ENCODE measurements at places on chromosomes 6 and 20.
A peak's percentile ranks its signal among the peaks of the same experiment; 100 is the strongest.

- DNase-seq = no peak
Measured at GRCh38 chr6:82906489-82906888, 159.2 kb downstream of the UBE3D start.

- DNase-seq = no peak
Measured at GRCh38 chr20:24118441-24119175, 130.0 kb upstream of the GGTLC1 start.

- DNase-seq = no peak
Measured at GRCh38 chr6:37232430-37233017, 25.0 kb upstream of the TBC1D22B start.

- DNase-seq = no peak
Measured at GRCh38 chr20:53331151-53331973, 262.3 kb downstream of the ZNF217 start.

- DNase-seq = no peak
Measured at GRCh38 chr6:24858177-24858653, 59.5 kb upstream of the ARMH2 start.

GRCh38 chr6:105779110-105779509 lies 307.0 kb upstream of the PRDM1 start:
- no peak for DNase-seq

GRCh38 chr6:12635813-12636212 lies 80.8 kb upstream of the PHACTR1 start:
- no peak for DNase-seq

- DNase-seq = peak; percentile 34
Measured at GRCh38 chr6:25889877-25890853, 16.1 kb upstream of the SLC17A3 start.

GRCh38 chr6:148846778-148847761 lies 100.2 kb downstream of the UST start:
- no peak for DNase-seq

GRCh38 chr20:19958219-19958618 lies 58.9 kb upstream of the NAA20 start:
- DNase-seq = no peak

GRCh38 chr20:41738604-41739206 lies 120.5 kb upstream of the CHD6 start:
- peak; percentile 30 for DNase-seq

DNA sequence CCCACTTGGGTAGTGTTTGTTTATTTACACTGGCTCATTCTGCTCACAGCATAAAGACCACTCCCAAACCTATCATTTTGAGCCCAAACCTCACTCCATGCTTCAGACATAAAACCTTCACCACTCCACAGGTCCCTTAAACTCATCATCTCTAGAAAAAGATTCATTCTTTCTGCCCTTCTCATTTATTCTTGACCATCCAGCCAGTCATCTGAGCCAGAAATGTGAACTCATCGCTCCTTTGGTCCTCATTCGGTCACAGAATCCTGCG lies 12.4 kb downstream of the TPMT start:
- no peak for DNase-seq

GRCh38 chr6:125486881-125487280 lies 185.1 kb upstream of the HDDC2 start:
- no peak for DNase-seq

DNA sequence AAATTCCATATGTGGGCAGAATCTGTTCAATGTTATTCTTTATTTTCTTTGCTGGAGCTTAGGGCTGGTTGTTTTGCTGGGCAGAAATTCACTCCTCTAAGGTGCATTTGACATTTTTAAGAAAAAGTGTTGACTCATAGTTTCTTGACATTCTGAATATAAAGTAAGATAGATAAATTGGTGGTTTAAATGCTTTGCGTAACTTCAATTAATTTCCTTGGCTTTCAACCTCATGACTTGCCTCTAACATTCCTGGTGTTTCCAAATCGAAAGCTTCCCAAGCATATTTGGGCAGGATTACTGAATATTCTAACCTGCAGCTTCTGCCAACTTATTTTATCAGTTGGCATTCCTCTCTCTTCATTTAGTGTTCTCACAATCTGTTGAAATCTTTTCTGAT lies 718.7 kb upstream of the ADGRB3 start:
- DNase-seq = no peak

- no peak for DNase-seq
Measured at GRCh38 chr20:6041808-6042265, 12.0 kb downstream of the LRRN4 start.

GRCh38 chr6:108502832-108503231 lies 57.9 kb upstream of the FOXO3 start:
- no peak for DNase-seq

DNA sequence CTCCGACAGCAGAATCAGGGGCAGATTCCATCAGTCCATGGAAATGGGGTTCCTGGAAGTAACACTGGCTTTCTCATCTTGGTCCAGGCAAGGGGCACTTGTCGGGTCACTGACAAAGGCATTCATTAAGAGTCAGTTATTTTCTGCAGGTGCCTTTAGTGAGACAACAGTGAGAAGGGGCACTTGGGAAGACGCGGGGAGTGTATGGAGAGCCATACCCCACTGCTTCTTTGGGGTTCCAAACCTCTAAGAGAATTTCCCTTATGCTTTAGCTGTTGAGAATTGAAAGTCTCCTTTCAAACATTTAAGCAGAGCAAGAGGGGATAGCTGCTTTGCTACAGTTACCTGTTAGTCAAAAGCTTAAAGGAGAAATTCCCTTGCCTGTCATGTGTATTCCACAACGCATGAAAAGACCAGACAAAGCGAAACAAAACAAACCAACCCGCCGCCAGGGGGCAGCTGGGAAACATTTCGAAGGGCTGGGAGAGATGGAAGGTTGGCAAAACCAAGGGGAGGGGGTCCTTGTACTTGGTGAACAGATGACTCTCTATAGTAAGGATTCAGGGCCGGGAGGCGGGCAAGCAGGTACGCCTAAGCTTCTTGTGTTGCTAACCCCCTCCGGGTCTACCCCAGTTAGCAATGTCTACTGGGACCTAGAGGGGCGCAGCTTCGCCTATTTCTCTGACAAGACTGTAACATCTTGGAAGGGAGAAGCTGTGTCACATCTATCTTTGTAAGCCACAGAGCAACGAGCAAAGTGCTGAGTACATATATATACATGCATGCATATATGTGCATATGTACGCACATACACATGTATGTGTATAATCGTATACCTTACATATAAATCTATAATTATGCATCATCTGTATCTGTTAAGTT lies 474.9 kb upstream of the AGPAT4 start:
- no peak for DNase-seq

GRCh38 chr20:3105256-3106137 lies 21.0 kb upstream of the AVP start:
- no peak for DNase-seq

- no peak for DNase-seq
Measured at GRCh38 chr6:39008737-39009136, 39.8 kb upstream of the GLP1R start.

- DNase-seq = no peak
Measured at GRCh38 chr6:158772851-158773371, 46.3 kb downstream of the EZR start.

DNA sequence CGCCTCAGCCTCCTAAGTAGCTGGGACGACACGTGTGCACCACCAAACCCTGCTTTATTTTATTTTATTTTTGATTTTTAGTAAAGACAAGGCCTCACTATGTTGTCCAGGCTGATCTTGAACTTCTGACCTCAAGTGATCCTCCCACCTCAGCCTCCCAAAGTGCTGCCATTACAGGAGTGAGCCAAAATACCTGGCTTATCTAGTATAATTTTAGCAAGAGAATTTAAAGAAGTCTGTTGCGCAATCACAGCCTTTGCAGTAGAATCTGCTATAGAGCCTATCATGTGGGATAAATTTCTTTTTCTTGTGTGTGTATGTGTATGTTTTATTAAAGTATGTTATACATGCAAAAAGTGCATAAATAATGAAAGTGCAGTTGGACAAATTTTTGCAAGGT lies 92.1 kb upstream of the ANKEF1 start:
- DNase-seq = no peak

GRCh38 chr6:158011980-158012566 lies 30.4 kb downstream of the SYNJ2 start:
- DNase-seq = no peak

GRCh38 chr6:32970413-32971241 lies 2.2 kb downstream of the BRD2 start:
- DNase-seq = peak; percentile 74

- no peak for DNase-seq
Measured at GRCh38 chr6:32462609-32463008, 22.9 kb downstream of the HLA-DRA start.

- DNase-seq = peak; percentile 29
Measured at GRCh38 chr6:13336553-13336952, 8.2 kb upstream of the TBC1D7 start.

DNA sequence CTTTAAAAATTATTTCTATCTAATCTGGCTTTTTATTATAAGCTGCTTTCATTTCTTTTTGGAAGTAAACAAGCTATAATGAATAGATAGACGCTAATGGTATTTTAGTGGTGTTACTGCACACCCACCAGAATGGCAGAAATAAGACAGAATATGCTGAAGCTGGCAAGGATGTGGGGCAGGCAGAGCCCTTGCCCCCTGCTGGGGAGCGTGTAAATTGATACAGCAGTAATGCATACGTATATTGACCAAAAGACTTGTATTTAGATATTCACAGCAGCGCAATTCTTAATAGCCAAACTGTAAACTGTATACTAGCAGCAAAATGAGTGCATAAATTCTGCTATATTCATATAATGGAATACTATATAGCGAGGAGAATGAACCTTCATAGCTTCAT lies 35.3 kb downstream of the TMEM181 start:
- DNase-seq = no peak

DNA sequence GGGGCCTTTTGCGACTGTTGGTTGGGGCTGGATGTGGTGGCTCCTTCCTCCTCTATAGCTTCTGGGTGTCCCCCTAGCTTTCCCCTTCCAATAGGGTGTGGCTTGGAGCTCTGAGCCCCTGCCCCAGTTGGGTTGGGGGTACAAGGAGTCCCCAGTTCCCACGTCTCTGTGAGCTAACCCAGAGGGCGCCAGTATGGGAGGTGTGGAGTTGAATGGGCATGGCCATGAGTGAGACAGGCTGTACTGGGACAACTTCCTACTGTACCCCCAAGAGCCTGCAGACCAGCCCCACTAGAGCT lies 1.2 kb downstream of the C20orf204 start:
- DNase-seq = no peak

DNA sequence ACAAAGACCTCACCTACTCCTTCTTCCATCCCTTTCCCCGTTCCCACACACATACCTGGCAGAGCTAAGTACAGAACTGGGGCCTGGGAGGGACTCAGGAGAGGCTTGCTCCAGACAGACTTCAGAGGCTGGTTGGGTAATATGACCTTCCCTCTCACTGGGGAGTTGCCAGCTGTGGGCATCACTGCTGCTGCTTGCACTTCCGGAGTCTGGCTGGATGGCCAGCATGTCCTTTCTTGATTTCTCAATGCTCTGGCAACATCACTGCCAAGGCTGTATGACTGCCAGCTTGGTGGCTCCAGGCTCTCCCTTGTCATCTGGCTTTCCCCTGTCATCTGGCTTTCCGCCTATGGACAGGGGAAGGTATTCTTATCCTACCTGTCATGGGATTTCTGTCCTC lies 47.8 kb downstream of the CDH22 start:
- DNase-seq = no peak

- no peak for DNase-seq
Measured at GRCh38 chr6:155630085-155630484, 174.4 kb upstream of the NOX3 start.

- peak; percentile 70 for DNase-seq
Measured at GRCh38 chr6:12008366-12009179, 3.5 kb upstream of the HIVEP1 start.

DNA sequence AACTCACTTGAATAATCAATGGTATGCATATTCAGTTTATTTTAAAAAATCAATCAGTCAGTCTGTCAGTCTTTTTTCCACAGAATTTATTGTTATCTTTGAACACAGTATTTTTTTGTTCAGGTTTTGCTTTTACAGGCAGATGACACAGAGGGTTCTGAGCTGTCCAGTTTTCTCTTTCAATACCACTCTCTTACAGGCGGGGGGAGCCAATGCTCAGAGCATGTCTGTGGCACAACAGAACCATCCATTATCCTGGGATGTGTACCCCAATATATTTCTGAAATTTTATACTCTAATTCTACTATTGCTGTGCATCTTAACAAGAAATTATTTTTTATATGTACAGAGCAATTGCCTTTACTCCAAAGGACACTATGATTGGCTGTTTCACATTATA lies 21.2 kb downstream of the ROS1 start:
- no peak for DNase-seq

GRCh38 chr6:160735523-160735922 lies 33.5 kb downstream of the PLG start:
- no peak for DNase-seq

DNA sequence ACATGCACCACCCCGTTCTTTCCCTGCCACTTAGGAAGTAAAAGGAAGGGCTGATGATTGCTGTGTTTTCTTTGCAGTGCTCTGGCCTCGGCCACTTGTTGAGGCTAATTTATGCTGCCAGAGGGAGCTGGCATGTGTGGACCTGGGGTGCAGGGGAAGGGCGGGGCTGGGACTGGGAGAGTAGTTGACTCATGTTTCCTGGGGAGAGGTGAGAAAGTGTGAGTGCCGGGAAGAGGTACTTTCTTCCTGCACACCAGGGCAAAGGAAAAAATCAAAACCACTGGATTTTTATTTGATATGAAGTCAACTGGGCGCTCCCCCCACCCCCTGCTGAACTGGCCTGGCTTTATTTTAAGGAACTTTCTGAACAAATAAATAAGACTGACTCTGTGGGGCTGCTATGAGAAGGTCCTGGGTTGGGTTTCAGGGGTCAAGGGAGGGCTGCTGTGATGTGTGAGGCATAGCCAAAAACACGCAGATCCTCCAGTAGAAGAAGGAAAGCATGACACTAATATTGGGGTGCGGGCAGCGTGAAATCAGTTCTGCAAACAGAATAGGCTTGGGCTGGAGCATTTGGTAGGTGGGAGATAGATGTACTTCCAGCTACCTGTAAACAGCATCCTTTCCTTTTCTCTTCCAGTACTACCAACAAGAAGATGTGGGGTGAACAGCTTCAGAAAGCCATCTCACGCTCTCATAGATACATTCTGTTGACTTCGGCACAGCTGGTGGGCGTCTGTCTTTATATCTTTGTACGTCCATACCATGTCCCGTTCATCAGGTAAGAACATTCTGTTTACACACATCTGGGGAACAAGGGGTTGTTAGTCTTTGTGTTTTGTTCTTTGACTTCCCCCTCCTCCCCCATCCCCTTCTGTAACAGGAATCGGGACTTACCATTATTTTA lies 87.5 kb downstream of the SYNJ2 start:
- DNase-seq = peak; percentile 34

Data from NCI-H187 (cell line).